ENCODE measurements at places on chromosomes 13 and 19.

GRCh38 chr19:40217934-40218890 is at the start of gene TTC9B:
TSS of gene TTC9B (minus strand) at chr19:40218384. CDS start at chr19:40218381, 3 bp downstream.
- peaks cover 27% of the 10 kb centered on the region for H3K4me1 ChIP-seq
- peak; percentile 69 for DNase-seq
- H3K36me3 ChIP-seq, result no peaks in the 10 kb centered on the region

DNA sequence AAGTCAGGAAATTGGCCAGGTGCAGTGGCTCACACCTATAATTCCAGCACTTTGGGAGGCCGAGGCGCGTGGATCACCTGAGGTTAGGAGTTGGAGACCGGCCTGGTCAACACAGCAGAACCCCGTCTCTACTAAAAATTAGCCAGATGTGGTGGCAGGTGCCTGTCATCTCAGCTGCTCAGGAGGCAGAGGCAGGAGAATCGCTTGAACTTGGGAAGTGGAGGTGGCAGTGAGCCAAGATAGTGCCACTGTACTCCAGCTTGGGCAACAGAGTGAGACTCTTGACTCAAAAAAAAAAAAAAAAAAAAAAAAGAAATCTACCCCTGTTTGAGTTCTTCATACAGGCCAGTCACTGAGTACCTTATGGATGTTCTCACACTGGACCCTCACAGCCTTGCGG is 42.0 kb downstream of the SLC15A1 start:
- H3K4me1 ChIP-seq, result no peaks in the 10 kb centered on the region
- no peak for DNase-seq
- no peaks in the 10 kb centered on the region for H3K36me3 ChIP-seq
- H3K27me3 ChIP-seq, result peaks cover 2% of the 10 kb centered on the region

DNA sequence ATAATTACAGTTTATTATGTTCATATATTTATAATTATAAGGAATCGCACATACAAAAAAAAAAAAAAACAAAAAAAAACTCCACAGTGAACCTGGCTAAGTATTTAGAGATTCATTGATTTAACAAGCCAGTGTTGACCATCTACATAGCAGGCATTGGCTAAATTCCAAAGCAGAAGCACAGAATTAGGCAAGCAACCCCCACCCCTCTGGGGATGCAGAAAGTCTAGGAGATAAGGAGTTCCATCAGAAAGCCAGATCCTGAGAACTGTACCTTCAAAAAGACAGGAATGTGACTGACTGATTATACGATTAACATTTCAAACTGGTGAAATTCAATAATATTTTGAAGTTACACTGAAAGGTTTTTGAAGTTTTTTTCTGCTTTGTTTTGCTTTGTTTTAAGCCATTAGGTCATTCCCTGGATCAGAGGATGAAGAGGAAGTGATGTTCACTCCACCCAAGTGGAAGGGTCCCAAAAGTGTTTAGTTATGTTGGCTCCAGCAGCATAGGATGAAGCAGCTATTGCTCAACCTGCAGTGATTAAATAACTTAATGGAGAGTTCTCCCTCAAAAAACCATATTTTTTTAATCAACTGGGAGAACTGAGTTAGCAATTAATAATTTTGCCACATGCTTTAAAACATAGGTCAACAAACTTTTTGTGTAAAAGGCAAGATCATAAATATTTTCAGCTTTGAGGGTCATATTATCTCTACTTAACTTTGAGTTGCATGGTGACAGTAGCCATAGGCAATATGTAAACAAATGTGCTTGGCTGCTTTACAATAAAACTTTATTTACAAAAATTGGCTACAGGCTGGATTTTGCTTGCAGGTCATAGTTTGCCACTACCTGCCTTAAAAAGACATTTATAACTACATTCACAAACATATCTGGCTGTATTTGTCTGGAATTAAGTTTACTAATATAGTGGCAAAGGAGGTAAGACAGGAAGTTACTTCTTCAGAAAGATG is 49.6 kb downstream of the DOCK9 start:
- H3K27ac ChIP-seq, result no peak overlapping the region
- H3K36me3 ChIP-seq, result no peaks in the 10 kb centered on the region
- no peaks in the 10 kb centered on the region for H3K4me1 ChIP-seq
- H3K27me3 ChIP-seq, result no peaks in the 10 kb centered on the region
- H3K4me3 ChIP-seq, result no peak overlapping the region

DNA sequence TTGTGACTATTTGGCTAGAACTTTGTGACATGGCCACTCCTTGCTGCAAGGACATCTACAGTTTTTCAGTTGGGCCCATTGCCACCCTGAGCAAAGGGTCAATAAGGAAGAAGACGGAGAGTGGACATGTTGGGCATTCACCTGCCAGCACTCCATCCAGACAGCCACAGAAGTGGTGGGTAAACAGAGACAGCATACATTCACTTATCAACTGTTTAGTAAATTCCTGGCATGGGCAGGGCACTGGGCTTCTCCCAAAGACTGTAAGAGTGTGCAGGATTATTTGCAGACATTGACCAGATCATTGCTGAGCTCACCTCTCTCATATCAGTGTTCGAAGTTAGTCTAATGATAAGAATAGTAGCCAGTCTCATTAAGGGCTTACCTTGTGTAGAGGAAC is 29.2 kb downstream of the SIPA1L3 start:
- H3K4me3 ChIP-seq, result no peak overlapping the region
- no peak overlapping the region for H3K27ac ChIP-seq
- no peaks in the 10 kb centered on the region for H3K27me3 ChIP-seq
- no peak for DNase-seq
- H3K36me3 ChIP-seq, result peaks cover 7% of the 10 kb centered on the region

- H3K4me3 ChIP-seq, result no peak overlapping the region
- H3K27ac ChIP-seq, result no peak overlapping the region
- no peaks in the 10 kb centered on the region for H3K36me3 ChIP-seq
Measured at GRCh38 chr13:87893186-87893585, 222.0 kb downstream of the SLITRK5 start.

DNA sequence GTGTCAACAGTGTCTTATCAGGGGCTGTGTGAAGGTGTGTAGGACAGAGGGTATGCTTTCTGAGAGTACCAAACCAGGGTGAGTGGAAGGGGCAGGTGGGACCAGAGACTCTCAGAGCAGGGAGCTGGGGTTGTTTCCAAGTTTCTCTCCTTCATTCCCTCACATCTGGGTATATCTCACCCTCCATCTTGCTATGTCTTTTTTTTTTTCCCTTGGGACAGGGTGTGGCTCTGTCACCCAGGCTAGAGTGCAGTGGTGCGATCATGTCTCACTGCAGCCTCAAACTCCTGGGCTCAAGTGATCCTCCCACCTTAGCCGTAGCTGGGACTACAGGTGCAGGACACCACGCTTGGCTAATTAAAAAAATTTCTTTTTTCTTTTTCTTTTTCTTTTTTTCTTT is 10.6 kb downstream of the DAND5 start:
- peak; percentile 51 for DNase-seq
- no peak overlapping the region for H3K4me3 ChIP-seq
- H3K36me3 ChIP-seq, result no peaks in the 10 kb centered on the region
- peaks cover 40% of the 10 kb centered on the region for H3K4me1 ChIP-seq

Measured in B cell (primary cell).